LNCaP clone FGC (cell line): ENCODE measurements at places on chromosomes 13 and 19.

GRCh38 chr13:67101730-67102467 is 128.2 kb downstream of the PCDH9 start:
- DNase-seq = no peak

- DNase-seq = no peak
These were observed 75.9 kb downstream of the STK24 start for GRCh38 chr13:98500963-98501421.

GRCh38 chr13:79385694-79386093 is 20.4 kb downstream of the RBM26 start:
- DNase-seq = no peak

DNA sequence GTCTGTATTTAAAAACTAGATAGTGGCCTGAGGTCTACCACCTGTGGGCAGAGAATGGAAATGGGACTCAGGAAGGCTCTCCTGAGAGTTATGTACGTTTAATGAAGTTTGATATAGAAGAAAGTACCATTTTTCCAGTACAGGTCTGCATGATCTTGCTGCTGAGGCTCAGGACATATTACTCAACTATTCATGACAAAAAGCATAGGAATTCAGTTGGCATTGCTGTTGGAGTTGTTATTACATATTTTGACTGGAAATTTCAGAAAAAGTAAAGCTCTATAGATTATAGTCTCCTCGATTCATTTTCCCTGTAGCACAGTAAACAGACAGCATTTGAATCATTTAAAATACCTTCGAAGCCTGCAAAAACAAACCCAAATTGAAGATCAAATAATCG is 469.8 kb downstream of the DCT start:
- no peak for DNase-seq

DNA sequence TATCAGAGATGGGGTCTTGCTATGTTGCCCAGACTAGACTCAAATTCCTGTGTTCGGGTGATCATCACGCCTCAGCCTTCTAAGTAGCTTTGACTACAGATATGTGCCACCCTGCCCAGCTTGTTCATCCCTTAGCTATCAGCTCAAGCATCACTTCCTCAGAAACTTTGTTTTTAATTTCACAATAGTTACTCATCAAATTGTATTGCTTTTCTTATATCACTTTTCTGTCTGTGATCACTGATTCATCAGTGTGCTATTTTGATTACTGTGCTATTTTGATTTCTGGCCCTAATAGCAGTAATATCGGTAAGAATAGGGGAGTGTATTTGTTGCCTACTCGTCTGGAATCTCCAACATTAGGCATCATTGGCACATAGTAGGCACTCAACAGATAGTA is 878.6 kb upstream of the PCDH20 start:
- DNase-seq = no peak

GRCh38 chr19:4455719-4456475 is 1.7 kb downstream of the UBXN6 start:
- peak; percentile 52 for DNase-seq

GRCh38 chr13:82467626-82468025 is 1414.6 kb downstream of the SLITRK1 start:
- peak; percentile 14 for DNase-seq
